Left forelimb (tissue), 1 donor: ENCODE measurements at places on chromosomes 1 and 21.

DNA sequence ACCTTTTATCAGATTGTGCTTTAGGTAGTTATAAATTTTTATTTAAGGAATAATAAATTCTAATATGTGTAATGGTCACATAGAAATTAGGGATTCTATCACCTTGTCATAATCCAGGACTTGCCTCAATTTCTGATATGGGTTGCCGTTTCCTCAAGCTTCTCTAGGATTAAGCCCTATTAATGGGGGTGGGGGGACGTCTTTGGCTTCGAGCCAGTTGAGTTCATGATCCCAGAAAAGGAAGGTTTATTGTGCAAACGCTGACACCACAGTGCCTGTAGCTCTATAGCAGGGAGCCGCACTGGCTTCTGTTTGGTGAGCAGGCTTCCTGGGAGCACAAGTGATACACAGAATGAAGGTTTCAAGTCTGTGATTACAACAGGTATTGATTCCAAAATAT lies 22.0 kb upstream of the VAMP3 start:
- no peak for DNase-seq

DNA sequence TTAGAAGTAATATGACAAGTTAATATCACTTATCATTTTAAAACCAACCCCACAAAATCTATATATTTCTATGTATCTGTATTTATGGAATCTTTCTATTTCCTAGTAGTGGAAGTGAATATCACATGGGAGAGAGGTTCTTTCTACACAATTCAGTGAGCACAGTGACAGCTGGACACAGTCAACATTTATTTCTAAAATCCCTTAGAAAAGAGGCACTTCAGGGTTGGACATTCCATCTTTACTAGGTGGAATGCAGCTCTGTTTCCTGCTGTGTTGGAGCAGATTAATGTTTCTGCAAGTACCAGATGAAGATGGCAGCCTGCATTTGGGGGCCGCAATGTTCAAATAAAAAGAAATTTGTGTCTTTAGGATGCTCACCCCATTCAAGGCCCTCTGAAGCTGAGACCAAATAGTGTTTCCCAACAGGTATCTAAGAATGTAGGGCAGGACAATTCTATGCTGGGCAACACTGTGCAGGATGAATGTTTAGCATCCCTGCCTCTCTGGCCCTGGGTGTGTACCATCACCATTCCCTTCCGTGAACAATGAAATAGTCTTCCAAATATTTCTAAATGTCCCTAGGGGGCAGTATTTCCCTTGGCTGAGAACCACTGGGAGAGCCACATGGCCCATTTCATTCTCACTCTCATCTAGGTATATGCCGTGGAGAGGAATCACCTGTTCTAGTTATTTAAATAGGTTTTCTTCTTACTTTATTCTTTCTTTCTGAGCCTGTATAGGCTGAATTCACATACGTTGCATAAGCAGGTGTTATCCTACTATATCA lies 394.8 kb downstream of the PRDM2 start:
- DNase-seq, result no peak

- DNase-seq, result no peak
Observed at GRCh38 chr1:172350856-172351255, 69.6 kb upstream of the C1orf105 start.

- no peak for DNase-seq
Observed at GRCh38 chr1:198860371-198860770, 221.5 kb downstream of the PTPRC start.

DNA sequence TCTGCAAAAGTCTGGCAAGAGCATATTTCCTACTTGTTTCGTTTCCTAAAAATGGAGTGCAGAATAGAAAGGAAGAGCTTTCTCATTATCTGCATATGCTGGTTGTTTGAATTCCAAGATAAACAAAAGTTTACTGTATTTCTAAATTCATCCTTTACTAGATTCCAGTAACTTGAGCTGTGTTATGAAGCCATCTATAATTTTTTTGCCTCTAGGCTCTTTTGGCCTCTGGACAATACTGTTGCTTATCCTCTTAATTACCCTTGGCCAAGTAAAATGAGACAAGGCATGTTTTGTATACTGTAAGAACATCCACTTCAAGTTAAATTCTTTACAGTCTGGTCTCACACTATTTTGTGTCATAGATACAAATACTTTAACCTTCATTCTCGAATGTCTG lies 45.6 kb upstream of the HFM1 start:
- DNase-seq, result no peak

DNA sequence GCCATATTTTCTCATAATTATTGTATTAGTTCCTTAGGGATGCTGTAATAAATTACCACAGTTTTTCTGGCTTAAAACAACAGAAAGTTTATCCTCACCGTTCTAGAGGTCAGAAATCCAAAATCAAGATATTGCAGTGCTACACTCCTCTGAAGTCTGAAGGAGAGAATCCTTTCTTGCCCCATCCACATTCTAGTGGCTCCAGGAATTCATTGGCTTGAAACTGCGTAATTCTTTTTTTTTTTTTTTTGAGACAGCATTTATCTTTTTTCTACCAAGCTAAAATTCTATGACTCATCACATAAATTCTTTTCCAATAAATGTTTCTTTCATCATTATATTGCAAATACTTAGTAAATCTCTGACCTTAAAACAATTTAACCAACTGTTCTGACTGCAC lies 451.0 kb upstream of the RGS18 start:
- DNase-seq, result no peak

DNA sequence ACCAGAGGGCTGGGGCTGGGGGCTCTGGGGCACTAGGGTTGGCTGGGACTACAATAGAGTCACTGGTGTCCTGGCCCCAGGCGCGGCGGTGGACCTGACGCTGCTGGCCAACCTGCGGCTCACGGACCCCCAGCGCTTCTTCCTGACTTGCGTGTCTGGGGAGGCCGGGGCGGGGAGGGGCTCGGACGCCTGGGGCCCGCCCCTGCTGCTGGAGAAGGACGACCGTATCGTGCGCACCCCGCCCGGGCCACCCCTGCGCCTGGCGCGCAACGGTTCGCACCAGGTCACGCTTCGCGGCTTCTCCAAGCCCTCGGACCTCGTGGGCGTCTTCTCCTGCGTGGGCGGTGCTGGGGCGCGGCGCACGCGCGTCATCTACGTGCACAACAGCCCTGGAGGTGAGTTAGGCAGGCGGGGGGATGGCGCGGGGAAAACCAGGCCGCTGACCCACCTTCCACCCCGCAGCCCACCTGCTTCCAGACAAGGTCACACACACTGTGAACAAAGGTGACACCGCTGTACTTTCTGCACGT lies 4.1 kb downstream of the TIE1 start:
- DNase-seq, result no peak

DNA sequence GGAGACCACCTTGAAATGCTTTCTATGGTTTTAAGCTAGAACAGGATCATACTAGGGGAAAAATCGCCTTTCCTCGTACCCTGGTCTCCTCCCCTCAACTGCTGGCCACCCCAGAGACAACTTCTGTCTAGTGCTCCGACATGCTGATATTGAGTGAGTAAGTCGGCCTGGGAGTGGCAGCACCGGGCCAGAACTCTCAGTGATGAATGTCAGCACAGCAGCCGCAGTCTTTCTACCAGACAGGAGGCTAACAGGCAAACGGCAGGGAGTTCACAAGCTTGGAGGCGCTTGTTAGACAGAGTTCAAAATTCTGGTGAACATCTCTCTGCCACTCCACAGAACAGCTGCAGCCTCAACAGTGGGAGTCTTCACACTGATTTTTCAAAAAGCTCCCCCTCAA lies 716.9 kb downstream of the ADGRL2 start:
- DNase-seq, result no peak

GRCh38 chr1:224644553-224645154 lies 28.5 kb downstream of the CNIH3 start:
- no peak for DNase-seq
